ENCODE measurements at places on chromosomes 6 and 20. TPM values are rescaled to one million over a fixed set of nuclear protein-coding genes. Genes with fewer than 3 reads are reported as not detected.
A peak's percentile ranks its signal among the peaks of the same experiment; 100 is the strongest.

The SOX18 gene
- polyA plus RNA-seq, result 5.3 TPM

- no peak overlapping the region for H3K27ac ChIP-seq
- no peaks in the 10 kb centered on the region for H3K36me3 ChIP-seq
- no peaks in the 10 kb centered on the region for H3K27me3 ChIP-seq
- no peak for DNase-seq
- H3K4me3 ChIP-seq, result no peak overlapping the region
- peaks cover 6% of the 10 kb centered on the region for H3K4me1 ChIP-seq
Measured at GRCh38 chr6:80251321-80251720, 144.8 kb downstream of the BCKDHB start.

The SYNDIG1 gene
- polyA plus RNA-seq, result 2.0 TPM

DNA sequence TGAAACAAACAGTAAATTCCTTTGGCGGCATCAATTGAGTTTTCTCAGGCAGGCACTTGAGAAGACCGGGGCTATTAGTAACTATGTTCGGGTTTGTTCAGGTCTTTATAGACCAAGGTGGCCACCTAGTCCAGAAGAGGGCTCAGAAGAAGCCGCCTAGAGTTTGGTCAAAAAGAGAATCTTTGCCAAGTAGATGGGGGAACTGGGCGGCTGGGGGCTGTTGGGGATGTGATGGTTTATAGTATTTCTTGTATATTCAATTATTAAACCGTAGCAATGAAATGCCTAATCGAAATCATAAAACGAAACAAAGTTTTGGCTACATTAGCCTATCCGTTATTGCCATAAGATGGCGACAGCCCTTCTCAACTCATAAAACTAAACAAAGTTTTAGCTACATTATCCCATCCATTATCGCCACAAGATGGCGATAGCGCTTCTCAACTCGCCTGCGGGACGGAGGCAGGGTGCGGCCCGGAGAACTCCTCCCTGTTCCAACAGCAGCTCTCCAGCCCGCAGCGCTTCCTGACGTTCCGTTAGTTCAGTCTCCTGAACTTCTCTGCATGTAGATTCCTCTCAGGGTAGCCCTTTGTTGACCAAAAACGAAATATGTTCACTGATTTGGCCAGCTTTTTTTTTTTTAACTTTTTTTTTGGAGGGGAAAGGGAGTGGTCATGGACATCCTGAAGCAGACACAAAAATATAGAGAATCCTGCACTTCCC lies 120.5 kb upstream of the PRSS16 start:
- H3K27me3 ChIP-seq, result no peaks in the 10 kb centered on the region
- H3K4me1 ChIP-seq, result peaks cover 6% of the 10 kb centered on the region
- H3K27ac ChIP-seq, result no peak overlapping the region
- DNase-seq, result peak; percentile 90
- peak overlapping the region; percentile 27 for H3K4me3 ChIP-seq
- H3K36me3 ChIP-seq, result no peaks in the 10 kb centered on the region

The SLC16A10 gene
- polyA plus RNA-seq, result 22.4 TPM

Measured in large intestine (tissue), 12 donors.